Nephron progenitor cell (in vitro differentiated cells): ENCODE measurements at places on chromosomes 7 and 10.
A peak's percentile ranks its signal among the peaks of the same experiment; 100 is the strongest.

DNA sequence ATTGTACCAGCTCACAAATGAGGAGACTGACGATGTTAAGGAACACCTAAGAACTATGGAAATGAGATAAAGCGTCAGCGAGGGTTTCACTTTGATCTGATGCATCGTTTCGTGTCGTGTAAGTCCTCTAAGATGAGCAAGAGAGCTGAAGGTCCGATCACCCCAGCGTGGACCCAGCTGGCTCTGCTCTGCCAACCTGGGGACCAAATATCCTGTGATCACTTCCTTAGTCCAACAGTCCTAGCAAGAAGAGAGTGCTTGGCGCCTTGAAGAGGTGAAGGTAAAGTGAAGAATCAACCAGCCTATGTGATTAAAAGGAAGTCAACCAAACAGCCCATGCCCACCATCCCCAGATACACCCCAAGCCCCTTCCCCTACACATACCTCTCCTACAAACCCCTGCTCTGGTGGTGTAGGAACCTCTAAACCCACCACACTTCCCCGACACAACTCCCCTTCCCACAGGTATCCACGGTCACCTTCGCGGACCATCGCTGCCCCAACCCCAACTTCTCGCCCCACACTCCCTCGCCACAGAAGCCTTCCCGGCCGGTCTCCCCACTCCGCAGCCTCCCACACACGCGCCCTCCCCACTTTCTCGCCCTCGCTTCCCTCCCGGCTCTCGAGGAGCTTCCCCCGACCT, 722 bp downstream of the UPF2 start:
- DNase-seq = peak; percentile 8

DNA sequence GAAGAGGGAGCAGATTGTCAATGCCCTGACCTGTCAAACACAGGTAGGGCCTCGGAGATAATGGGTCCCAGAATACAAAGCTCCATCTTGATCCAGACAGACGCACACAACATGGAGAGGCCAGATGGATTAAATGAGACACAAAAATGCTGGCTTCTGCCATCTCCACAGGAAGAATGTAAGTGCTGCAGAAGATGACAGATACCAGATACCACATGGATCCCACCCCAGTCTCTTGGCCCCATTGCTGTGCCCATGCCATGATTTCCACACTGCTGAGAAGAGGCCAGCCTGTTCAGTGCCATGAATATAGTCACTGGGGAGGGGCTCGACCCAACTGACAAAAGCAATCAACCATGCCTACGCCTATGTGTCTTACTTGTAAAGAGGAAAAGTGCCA, 487.9 kb downstream of the PARD3 start:
- DNase-seq = no peak

DNA sequence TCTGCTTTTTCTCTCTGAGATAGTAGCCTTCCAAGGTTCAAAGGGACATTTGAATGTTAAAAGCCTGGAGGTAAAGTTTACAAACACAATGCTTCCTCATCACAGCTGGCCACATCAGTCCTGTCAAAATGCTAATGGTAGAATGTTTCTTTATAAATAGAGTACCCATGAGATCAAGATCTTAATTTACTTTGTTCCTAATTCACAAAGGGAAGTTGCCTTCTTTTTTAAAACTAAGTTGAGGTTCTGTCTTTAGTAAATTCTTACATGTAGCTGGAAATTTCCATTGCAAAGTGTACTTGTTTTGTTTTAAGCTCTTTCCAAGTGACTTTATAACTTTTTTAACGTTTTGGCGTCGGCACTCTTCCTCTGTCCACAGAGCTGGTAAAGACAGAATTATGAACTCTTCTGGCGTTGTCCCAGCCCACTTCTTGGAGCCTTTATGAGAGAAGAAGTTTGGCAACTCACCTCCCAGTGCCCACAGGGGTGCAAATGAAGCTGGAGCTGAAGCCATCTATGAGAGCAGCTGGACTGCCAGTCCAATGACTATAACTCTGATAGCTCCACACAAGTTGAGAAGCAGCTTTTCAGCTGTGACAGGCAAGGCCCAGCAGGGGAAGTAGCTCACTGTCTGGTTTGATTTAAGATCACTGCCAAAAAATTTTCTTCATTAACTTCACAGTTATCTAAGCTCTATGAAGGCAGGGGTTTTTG, 23.3 kb downstream of the FZD1 start:
- DNase-seq = no peak

- no peak for DNase-seq
Measured at GRCh38 chr10:119283387-119283786, 76.0 kb downstream of the GRK5 start.

DNA sequence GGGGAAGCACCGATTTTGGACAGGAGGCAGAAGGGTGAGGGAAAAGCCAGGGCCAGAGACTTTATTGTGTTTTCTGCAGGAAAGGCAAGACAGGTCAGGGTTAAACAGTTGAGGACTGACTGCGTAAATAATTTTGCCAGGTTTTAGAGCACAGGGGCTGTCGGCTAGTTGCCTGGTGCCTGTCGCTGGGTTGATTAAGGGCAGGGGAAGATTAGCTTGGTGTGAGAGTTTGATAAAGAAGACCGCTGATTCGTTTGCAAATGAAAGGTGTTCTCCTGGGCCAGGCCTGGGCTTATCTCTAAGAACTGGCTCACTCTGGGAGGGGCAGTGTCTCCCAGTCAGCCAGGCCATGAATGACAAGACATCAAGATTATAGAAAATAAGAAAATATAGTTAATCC, 75.6 kb downstream of the SLC37A3 start:
- no peak for DNase-seq

- no peak for DNase-seq
Measured at GRCh38 chr10:64534616-64535015, 1013.4 kb downstream of the REEP3 start.

GRCh38 chr7:85823396-85824080, 636.7 kb upstream of the SEMA3D start:
- DNase-seq = no peak

DNA sequence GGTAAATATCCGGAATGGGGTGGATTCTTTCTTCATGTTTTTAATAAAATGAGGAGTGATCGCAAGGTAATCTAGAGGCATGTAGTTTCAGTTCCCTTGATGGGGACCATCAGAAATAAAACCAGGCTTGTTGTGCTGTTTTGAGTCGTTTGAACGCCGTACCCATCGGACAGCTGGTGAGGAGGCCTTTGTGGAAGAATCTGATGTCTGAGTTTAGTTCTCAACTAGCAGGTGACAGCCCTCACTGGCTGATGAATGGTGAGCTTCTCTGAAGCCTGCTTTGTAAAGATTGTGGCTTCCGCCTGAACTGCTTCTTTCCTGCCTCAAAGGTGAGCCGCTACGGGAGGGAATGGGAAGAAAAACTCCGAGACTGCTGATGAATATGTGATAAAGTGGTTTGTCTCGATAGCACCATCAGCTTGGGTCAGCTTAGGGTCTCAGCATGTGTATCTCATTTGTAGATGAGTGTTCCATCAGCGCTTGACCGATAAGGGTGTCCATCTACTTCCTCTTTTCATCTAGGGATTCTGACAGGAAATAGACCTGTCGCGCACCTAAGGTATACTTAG, 977 bp downstream of the TMEM248 start:
- DNase-seq = no peak

GRCh38 chr7:134067164-134067563, 60.0 kb upstream of the LRGUK start:
- DNase-seq = no peak

DNA sequence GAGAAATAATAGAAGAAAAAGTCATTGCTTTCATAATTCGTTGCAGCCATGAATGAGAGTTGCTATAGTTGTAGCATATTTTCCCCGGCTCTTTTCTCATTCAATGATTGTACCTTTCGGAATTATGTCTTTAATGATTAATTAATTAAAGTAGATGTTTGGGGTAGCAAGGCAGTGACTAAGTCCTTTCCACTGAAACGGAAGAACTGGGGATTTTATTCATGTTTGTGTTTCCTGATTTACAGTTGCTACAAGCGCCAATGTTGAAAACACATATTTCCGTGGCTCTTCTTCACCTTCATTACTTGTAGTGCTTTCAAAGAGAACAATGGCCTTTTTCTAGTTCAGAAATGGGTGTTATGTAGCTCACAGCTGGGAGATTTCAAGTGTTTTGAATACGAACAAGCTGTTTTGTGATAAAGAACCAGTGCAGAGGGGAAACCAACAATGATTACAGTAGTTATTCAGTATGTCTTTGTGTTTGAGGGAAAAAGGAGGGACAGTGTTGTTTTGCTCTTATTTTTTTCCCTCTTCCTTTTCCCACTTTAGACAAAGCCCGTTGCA, 153.5 kb downstream of the NSUN6 start:
- no peak for DNase-seq
